ENCODE measurements at places on chromosomes 3 and 15.
A peak's percentile ranks its signal among the peaks of the same experiment; 100 is the strongest.

GRCh38 chr3:27553886-27554540 lies 69.8 kb upstream of the SLC4A7 start:
- DNase-seq: no peak

GRCh38 chr3:72997421-72997961 lies 880 bp downstream of the PPP4R2 start:
- peak; percentile 22 for DNase-seq

GRCh38 chr3:43290956-43291355 lies 4.6 kb downstream of the SNRK start:
- DNase-seq: no peak

DNA sequence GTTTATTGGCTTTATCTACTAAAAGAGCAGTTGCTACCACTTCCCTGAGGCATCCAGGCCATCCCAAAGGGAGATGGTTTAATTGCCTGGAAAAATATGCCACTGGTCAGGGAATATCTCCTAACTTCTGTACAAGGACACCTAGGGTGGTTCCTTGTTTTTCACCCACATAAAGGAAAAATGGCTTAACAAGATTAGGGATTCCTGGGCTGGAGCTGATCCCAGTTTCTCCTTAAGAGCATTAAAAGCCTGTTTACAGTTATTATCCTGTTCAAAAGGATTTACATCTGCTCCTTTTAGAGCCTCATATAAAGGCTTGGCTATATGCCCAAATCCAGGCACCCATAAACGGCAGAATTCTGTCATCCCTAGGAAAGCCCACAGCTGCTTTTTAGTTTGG lies 70.2 kb upstream of the WNT7A start:
- DNase-seq: no peak

- DNase-seq: no peak
These were observed 9.2 kb upstream of the MST1R start for GRCh38 chr3:49912881-49913281.

- no peak for DNase-seq
These were observed 9.8 kb upstream of the MUC4 start for GRCh38 chr3:195821403-195822130.

GRCh38 chr15:83714939-83715628 lies 61.2 kb downstream of the ADAMTSL3 start:
- DNase-seq: no peak

DNA sequence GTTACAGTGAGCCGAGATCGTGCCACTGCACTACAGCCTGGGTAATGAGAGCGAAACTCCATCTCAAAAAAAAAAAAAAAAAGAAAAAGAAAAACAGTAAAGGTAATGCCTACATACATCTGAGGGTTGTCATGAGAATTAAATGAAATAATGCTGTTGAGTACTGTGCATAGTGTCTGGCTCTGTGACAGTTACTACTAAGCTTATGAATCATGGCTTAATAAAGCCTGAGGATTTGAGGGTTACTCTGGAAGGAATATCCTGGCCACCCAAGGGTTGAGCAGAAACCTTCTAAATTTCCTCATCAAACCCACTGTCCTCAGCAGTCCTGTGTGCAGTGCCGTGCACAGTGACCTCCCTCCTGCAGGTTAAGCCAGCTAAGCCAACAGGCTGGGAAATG lies 26.8 kb upstream of the ELP6 start:
- DNase-seq: no peak

DNA sequence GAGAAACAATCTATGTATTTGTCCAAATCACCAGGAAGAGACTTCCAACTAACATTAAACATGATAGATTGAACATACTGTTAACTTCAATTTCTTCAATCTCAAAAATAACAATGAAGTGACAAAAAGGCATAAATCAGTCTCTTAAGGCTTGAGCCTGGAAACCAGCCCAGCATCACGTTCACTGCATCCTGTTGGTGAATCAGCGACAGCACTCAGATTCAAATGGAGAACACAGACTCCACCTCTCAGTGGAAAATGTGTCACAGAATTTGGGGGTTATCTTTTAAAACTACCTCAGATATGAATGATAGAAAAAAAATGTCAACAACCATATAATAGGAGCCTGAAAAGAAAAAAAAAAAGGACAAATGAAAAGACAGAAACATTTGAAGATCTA lies 212.0 kb downstream of the MINAR1 start:
- DNase-seq: no peak

DNA sequence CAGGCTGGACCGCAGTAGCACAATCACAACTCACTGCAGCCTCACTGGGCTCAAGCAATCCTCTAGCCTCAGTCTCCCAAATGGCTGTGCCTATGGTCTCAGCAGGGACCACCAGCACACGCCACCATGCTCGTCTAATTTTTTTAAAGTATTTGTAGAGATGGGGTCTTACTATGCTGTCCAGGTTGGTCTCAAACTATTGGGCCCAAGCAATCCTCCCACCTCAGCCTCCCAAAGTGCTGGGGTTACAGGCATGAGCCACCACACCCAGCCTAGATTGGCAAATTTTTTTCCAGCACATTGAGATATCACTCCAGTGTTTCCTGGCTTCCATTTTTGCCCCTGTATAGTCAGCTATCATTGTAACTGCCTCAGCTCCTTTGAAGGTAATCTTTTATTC lies 18.3 kb downstream of the TBC1D5 start:
- DNase-seq: no peak

GRCh38 chr3:17753632-17753992 lies 11.2 kb upstream of the TBC1D5 start:
- no peak for DNase-seq

DNA sequence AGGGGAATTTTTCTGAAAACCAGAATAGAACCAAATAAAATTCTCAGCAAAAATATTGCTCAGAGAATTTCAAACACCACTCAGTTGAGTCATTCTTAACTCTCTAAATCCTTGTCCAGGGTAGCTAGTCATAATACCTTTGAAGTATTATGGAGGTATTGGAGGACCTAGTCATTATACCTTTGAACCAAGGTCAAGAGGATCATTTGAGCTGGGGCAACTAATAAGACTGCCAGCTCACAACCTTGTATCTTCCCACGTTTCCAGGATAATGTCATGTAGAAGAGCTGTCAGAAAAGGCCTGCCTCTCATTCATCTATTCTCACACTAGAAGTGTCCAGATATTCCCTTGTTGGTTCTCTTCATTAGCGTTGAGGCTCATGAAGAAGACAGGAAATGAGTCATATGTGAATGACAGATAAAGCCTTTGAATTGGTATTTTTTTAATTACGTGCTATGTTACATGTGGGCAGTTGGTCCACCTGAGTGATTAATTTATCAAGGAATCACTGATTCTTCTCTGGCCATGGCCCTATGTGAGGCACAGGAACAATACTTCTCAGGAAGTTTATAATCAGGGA lies 48.3 kb downstream of the TOPAZ1 start:
- DNase-seq: no peak

DNA sequence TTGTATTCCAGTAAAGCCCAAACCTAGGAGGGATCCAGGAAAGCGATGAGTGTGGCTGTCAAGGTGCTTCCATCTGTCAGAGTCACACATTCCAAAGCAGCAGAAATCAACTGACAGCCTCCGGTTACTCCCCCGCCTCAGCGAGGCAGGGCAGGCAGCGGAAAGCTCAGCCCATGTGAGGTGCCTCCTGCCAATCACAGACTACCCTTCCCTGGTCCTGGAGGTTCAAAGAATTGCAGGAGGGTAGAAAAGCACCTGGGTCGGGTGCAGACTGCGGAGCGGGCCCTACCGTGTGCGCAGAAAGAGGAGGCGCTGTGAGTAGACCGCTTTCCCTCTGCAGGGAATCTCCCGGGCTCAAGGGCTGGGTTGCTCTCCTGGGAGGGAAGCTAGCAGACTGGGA lies at the start of gene UPK1B:
UPK1B (plus strand) TSS at position 274 of the 400 bp plus-strand sequence. CDS start 13,144 bp downstream, outside the sequence.
- no peak for DNase-seq

GRCh38 chr3:38479431-38480092 lies 16.6 kb upstream of the EXOG start:
- no peak for DNase-seq

- no peak for DNase-seq
These were observed 5.8 kb upstream of the HEG1 start for GRCh38 chr3:125061646-125062045.

GRCh38 chr15:73324496-73325170 lies 44.1 kb downstream of the HCN4 start:
- no peak for DNase-seq

DNA sequence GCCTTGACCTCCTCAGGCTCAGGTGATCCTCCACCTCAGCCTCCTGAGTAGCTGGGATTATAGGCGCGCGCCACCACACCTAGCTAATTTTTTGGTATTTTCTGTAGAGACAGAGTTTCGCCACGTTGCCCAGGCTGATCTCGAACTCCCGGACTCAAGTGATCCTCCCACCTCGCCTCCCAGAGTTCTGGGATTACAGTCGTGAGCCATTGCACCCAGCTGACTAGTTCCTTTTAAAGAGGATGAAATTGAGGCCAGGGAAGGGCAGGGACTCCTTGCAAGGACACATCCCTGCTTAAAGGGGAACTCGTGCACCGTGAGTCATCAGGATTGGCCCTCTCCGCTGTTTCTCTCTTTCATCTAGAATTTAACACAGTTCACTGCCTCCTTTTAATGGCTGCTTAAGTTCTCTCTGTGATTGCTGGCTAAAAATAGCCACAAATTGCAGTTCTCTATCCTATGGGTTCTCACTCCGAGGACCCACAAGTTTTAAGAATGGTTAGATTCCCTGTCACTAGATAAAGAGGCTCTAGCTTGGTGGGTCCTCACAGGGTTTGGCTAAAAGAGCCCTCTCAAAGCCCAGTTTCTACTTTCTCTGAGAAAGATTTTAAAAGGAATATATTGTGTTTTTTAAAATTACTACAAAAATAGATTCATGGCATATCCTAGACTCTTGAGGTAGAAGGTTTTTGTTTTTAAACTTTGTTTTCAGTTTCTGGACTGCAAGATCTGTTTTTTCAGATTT lies 1.4 kb downstream of the CRTAP start:
- DNase-seq: no peak

DNA sequence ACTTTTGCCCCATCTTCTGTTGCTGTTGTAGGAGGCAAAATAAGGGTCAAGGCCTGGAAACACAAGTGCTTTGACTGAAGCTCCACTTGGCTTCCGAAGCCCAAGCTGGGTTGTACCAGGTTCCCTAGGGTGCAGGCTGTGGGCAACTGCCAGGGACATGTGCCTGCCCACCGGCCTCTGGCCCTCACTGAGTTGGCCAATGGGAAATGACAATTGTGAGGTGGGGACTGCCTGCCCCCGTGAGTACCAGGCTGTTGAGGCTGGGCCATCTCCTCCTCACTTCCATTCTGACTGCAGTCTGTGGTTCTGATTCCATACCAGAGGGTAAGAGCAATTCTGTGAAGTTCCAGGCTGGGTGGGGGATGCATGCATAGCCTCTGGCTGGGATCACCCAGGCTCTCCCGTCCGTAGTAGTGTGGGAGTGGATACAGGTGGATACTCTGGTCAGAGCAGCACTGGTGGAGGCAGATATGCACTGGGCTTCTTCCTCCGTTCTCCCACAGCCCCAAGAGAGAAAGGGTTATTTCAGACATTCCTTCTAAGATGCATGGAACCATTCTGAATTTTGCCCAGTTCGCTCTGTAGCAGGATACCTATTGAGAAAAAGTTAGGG lies at the start of gene ADIPOQ:
ADIPOQ (plus strand) TSS at position 285 of the 613 bp plus-strand sequence. CDS start 10,349 bp downstream, outside the sequence.
- no peak for DNase-seq

- DNase-seq: no peak
These were observed 5.2 kb upstream of the IP6K1 start for GRCh38 chr3:49791571-49791970.

DNA sequence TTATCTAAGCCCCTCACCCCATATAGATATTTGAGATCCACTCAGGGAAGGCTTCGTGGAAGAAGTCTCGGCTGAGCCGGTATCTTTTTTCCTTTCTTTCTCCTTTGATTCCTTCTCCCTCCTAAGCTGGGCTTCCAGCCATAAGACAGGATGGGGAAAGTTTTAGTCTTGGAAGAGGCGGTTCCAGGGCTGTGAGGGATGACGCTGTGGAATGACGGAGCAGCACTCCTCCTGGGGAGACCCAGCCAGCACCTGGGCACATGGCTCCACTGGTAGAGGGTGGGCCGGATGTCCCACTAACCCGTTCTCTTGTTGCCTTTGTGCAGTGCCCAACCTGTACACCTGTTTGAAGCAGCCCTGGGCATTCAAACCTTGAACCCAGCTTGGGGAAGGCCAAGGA lies 43.2 kb upstream of the FAM107A start:
- DNase-seq: no peak

- DNase-seq: no peak
These were observed 93.0 kb downstream of the SNRK start for GRCh38 chr3:43379343-43379742.

DNA sequence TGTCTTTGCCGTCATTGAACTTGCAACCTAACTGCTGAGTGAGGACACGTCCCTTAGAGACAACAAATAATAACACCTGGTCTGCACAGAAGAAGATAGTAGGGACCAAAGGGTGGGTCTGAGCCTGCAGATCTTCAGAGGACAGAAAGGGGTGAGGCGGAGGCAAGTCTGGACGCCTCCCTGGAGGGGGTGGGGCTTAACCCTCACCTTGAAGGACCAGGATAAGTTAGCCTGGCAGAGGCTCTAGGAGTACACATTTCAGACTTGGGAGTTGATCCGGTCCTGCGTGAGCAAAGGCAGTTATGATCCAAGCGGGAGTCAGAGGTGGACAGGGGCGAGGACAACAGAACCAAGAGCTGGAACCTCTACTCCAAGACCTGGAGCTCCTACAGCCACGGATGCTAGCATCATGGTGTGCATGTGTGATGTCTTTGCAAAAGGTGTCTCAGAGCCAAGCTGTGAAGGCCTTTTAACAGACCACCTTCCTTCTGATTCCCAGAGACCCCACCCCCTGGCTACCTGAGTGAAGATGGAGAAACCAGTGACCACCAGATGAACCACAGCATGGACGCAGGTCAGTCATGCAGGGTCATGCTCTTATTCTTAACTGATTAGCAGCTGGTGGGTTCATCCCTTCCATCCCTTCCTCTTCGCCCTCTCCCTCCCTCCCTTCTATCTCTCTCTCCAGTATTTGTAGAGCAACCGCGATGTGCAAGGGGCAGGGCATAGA lies 88.0 kb downstream of the AAGAB start:
- no peak for DNase-seq

DNA sequence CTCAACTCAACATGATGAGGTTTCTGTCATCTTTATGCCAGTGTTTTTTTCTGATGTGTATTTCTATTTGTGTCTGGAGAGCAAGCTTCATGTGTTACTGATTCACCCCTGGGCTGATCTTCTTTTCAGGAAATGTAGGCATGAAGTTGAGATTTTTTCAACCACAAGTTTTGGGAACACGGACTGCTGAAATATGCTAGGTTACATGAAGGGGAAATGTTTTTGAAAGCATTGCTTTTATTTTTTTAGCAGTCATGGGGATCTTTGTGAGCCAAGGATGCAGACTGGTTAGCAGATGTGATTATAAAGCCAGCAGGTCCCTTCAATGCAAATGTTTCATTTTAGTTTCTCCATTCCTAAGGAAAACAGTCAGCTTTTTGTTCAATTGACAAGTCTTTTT lies 219.3 kb upstream of the COL8A1 start:
- no peak for DNase-seq

DNA sequence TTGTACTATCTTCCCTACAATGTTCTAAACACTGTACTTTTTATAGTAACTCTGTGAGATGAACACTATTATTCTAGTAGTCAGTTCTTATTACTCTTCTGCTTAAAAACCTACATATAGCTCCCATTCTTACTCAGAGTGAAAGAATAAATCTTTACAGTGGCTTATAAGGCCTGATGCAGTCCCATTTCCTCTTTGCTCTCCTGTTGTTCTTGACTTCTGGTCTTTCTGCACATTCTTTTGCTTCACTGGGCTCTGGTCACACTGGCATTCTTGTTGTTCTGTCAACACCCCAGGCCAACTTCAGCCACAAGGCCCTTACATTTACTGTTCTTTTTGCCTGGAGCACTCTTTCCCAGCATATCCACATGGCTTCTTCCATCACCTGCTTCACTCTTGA lies 58.2 kb upstream of the TP63 start:
- DNase-seq: no peak

GRCh38 chr3:129594409-129594808 lies 12.1 kb downstream of the PLXND1 start:
- DNase-seq: no peak
